ENCODE measurements at places on chromosomes 11 and 22. TPM values are rescaled to one million over a fixed set of nuclear protein-coding genes. Genes with fewer than 3 reads are reported as not detected.

DNA sequence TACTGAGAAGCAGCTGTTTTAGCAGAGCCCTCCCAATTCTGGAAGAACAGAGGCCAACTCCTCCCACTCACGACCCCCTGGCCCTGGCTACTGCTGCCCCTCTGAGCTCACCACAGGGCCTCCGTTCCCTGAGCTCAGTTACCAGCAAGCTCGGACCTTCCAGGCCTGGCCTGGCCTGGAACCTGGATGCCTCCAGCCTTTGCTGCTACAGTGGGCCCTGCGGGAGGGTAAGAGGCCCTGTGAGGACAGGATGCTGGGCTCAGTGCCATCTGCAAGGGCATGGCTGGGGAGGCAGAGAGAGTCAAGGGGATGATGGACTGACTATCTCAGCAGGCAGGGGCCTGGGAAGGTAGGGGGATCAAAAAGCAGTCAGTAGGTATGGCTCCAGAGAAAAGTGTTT is 209.9 kb upstream of the NCAM1 start:
- DNase-seq, result no peak

- no peak for DNase-seq
Measured at GRCh38 chr11:75969626-75970308, 154.8 kb downstream of the UVRAG start.

DNA sequence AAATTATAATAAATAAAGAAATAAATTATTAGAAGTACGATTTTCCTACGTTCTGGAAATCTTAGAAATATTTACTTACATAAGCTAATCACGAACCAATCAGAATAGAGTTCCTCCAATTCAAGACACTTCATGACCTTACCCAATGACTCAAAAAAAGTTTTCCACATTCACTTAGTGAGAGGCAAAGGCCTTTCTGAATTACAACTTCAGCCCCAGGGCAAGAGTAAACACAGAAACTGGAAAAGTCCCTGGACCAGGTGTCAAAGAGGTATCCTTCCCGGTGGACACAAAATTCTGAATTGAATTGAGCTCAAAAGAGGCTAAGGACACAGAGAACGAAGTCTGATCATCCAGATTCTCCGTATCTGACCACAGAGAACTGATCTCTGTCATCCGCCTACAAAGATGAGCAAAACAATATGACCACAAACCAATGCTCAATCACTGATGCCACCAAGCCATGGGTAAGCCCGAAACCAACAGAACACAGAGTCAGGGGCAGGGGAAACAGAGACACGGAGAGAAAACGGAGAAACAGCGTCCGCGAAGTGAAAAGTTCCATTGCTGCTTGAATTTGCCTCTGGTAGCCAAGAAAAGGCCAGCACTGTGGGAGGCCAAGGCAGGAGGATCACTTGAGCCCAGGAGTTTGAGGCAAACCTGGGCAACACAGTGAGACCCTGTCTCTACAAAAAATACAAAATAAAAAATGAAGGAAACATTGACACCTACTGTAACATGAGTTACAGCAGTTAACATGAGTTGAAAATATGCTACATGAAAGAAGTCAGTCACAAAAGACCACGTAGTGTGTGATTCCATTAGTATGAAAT is 6.8 kb downstream of the BID start:
- DNase-seq, result no peak

- no peak for DNase-seq
Measured at GRCh38 chr11:75538150-75538942, 12.6 kb upstream of the GDPD5 start.

DNA sequence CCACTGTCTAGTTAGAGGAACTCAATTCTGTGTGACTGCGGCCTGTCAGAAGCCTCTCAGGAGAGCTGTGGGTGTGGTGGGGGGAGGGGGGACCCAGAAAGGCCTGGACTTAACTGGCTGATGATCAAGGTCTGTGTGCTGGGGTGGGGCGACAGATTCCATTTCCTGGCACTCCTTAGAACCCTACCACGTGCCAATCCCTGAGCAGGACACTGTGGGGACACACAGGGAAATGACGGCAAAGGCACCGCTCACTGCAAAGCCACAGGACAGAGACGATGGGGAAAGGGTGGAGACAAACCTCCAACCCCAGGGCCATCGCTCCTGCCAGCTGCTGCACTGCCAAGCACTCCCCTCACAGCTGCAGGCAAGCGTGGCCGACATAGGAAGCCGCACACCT is 58.4 kb upstream of the BID start:
- no peak for DNase-seq

OR10A3 gene
- polyA plus RNA-seq, result 0.06 TPM

- no peak for DNase-seq
Measured at GRCh38 chr11:124098141-124098540, 17.1 kb upstream of the VWA5A start.

GRCh38 chr22:32994041-32994830 is 63.9 kb downstream of the SYN3 start:
- DNase-seq, result no peak

DNA sequence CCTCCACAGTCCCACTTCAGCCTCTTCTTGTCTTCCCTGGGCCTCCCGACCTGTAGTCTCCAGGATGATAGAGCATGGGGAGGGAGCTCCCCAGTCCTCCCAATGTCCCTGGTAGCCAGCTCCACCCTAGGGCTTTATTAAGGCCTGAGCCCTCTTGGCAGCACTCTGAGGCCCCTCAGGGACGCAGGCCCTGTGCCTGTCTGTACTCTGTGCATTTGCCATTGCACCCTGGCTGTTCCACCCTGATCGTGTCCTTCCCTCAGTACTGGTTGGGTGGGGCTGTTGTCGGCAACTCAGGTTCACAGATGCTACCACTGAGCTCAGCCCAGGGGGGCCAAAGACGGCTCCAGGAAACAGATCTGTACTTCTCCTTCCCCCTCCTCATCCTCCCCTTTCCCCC is 7.2 kb downstream of the SSTR3 start:
- no peak for DNase-seq

- no peak for DNase-seq
Measured at GRCh38 chr11:61787928-61788491, 4.4 kb downstream of the TMEM258 start.

VSIG2 gene
- polyA plus RNA-seq, result 9.2 TPM

CADM1 gene
- polyA plus RNA-seq, result 131 TPM

GAL3ST3 gene
- polyA plus RNA-seq, result 6.1 TPM

GRCh38 chr11:71999362-71999761 is 653 bp downstream of the IL18BP start:
- no peak for DNase-seq

GRCh38 chr11:119779195-119780071 is 50.4 kb upstream of the NECTIN1 start:
- DNase-seq, result no peak

APOA4 gene
- polyA plus RNA-seq, result 0.06 TPM

C11orf68 gene
- 44.4 TPM for polyA plus RNA-seq

- DNase-seq, result peak; percentile 20
Measured at GRCh38 chr11:109960831-109961230, 132.4 kb upstream of the ZC3H12C start.

JAML gene
- polyA plus RNA-seq, result 2.4 TPM

LDHAL6A gene
- polyA plus RNA-seq, result 0.67 TPM

TRPM5 gene
- 3.6 TPM for polyA plus RNA-seq

GRCh38 chr22:46801331-46801811 is 38.9 kb downstream of the TBC1D22A start:
- no peak for DNase-seq

UEVLD gene
- polyA plus RNA-seq, result 25.9 TPM

DNA sequence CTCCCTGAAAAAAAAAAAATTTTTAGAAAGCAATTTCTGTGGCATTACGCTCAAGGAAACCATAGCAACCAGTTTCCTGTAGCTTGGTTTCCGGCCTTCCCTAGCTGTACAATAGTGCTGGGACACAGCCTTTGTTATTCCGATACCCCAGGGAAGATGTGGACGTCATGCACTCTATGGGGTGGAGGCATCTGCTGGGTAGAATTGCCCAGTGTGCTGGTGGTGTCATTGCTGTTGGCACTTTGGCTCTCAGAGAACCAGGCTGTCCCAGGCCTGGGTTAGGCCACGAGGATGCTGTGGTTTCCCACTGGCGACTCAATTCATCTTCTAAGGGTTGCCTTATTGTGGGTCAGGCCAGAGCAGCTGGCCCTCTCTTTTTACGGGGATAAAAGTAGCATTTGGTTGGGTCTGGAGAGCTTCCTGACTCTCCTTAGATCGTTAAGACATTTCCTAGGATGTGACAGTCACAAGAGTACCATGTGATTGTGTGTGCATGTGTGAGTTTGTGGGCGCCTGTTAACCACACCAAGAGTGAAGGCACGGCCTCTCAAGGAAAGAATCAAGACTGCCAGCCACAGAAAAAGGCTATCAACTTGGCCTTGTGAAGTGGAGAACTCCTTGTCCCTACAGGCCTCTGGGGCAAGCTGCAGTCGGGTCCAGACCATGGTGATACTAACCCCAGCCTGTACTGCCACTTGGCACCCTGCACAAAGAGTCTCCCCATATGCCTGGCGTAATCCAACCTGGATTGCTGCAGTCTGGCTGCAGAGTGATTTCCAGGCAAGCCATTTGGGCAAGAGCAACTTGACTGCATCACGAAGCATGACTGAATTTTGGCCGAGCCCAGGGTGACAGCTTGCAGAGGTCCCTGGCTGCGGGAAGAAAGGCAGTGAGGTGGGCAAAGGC is 35.9 kb upstream of the NAV2 start:
- DNase-seq, result no peak

PRDM11 gene
- polyA plus RNA-seq, result 25.9 TPM

- DNase-seq, result no peak
Measured at GRCh38 chr11:43145653-43146052, 166.1 kb upstream of the API5 start.

GRCh38 chr11:130037881-130038585 is 31.7 kb upstream of the APLP2 start:
- DNase-seq, result no peak

DNA sequence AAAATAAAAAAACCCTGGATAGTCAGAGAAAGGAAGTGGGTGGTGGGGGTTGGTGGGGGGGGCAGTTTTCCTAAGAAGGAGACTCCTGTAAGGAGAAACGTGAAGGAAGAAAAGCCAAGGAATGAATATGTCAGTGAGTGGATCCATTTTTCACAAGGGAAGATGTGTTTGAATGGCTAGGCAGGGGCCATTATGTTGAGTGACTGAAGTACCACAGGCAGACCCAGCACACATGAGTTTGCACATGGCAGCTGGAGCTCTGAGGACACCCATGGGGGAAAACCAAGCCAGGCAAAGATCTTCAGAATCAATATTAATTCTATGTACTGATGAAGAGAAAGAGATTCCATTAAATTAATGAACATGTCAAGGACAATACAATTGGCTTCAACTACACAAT is 67.6 kb downstream of the CD44 start:
- DNase-seq, result no peak

APOA5 gene
- not detected for polyA plus RNA-seq

ZNF70 gene
- polyA plus RNA-seq, result 8.6 TPM

DNA sequence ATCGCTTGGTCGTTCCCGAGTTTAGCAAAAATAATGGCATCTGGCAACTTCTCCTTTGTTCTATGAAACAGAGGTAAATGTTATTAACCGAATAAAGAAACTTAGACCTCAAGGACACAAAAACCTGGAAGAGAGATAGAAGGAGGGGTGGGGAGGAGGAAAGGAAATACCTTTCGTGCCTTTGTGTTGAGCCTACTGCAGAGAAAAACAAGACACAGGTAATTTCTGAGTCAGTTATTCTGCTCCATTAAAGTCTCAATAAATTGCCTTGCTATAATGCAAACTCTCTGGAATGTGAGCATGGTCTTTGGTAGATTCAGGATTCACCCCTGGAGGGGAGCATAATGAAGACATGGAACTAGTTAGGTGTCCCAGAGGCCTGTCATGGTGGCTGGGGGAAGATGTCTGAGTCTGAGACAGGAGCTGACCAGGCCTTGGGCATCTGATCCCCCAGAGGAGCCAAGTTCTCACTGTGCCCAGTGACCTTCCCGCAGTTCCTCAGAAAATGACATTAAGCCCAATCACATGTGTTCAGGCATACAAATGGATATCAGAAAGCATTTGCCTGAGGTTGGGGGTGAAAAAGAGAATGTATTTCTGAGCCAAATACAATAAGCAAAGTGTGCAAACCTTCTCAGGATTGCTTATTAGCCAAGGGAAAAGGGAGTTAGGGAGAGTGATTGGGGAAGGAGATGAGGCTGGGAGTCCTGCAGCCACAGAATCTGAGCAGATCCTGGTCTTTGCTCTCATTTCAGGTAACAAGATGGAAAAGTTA is 72.6 kb upstream of the CADM1 start:
- no peak for DNase-seq

GRCh38 chr11:15473954-15474837 is 359.5 kb downstream of the INSC start:
- DNase-seq, result no peak

LRP4 gene
- polyA plus RNA-seq, result 28.3 TPM

GRCh38 chr11:97460091-97460490 is 1070.3 kb downstream of the JRKL start:
- no peak for DNase-seq

RAG2 gene
- 1.3 TPM for polyA plus RNA-seq

DNA sequence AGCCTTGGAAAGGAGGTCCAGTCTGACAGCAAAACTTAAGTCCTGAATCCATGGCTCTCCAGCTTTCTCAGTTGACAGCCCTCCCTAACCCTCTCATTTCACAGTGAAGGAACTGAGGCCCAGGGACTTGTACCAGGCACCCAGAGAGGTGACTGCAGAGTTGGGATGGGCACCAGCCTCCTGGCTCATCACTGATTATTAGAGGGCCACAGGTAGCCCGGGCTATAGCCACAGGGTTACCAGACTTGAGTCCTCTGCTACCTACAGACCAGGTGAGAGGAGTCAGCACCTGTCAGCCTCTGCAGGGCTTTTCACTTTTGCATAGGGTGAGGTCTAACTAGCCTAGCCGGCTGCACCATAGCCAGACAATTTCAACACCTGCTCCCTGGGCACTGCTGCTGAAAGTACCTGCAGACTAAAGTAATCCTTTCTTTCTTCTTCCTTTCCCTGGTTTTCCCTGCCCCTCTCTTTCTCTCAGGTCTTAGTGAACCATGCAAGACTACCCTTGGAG is 37.6 kb downstream of the SYT13 start:
- no peak for DNase-seq

DNA sequence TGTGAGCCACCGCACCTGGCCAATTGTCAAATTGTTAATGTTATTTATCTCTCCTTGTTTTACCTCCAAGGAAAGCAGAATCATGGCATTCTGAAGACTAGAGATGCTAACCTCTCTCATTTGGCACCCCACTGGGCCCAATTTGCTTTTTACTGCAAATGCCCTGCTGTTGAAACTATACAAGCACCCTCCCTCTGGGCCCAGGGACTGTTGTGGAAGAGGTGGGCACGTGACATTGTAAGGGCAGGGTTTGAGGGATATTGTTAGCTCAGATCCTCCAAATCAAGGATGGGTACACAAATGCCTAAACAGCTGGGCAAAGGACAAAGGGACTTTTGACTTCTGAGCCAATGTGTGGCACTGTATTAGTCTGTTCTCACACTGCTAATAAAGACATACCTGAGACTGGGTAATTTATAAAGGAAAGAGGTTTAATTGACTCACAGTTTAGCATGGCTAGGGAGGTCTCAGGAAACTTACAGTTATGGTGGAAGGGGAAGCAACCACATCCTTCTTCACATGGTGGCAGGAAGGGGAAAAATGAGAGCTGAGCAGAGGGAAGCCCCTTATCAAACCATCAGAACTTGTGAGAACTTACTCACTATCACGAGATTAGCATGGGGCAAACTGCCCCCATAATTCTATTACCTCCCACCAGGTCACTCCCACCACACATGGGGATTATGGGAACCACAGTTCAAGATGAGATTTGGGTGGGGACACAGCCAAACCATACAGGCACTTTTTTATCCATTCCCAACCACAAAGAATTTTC is 6.5 kb upstream of the ALDH3B2 start:
- DNase-seq, result no peak

- DNase-seq, result no peak
Measured at GRCh38 chr11:125299061-125299615, 134.6 kb downstream of the PKNOX2 start.

GRCh38 chr11:73152861-73153483 is 10.9 kb upstream of the FCHSD2 start:
- peak; percentile 27 for DNase-seq

CBLIF gene
- 0.35 TPM for polyA plus RNA-seq
